Lower leg skin (tissue), 4 donors: ENCODE measurements at places on chromosomes 4 and X.
A peak's percentile ranks its signal among the peaks of the same experiment; 100 is the strongest.

DNA sequence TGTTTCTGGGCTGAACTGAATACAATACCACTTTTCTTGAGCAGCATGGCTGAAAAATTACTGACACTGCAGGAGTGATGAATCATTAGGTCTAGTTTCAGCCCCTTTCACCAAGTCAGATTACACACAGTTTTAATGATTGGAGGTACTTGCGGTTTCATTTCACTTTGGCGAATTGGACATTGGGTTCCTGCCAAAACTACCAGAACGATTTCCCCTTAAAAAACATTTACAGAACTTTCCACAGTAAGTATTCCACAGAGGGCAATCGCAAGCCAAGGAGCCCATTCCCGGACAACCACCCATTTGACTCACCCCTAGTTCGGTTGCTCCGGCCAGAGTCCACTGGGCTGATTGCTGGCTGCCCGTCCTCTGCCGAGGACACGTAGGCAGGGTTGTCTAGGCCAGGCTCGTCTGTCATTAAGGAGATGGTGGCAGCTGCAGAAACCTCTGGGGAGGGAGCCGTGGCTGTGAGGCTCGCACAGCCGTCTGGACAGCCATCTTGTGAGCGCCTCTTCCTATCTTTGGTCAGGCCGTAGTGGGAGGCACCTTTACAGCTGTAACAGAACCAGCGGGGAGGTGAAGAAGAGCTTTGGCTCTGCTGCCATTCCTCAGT, 83.5 kb downstream of the LNX1 start:
- no peak for DNase-seq

DNA sequence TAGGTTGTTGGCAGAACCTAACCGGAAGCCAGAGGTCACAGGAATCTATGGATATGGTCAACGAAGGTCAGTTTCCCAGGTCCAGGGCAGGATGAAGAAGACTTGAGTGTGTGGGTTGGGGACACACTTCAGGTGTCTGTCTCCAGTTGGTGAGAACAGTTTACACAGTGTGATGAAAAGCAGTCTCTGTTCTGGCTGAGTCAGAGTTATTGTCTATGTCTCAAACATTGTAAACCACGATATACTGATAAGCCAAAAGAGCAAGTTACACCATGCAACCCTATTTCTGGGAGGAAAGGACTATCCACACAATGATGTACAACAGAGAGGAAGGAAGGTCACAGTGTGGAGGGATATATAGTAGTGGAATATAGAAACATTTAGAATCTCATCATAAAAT, 187.1 kb upstream of the C1QTNF7 start:
- DNase-seq: no peak

DNA sequence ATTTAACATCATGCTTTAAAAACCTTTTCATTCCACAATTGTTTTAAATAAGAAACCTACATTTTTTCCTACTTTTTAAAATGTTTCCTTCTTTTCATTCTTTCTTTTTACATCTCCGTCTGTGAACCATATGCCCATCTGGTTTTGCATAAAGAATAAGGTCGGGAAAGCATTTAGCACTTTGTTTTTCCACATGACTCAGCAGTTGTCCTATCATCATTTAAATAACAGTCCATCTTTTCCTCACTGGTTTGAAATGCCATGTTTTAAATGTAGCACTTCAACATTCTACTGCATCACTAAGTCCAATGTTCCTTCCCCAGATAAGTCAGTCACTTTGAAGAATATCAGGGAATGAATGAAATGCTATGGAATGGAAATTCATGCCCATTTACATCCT, 128.4 kb downstream of the SH3RF1 start:
- no peak for DNase-seq

GRCh38 chr4:139514382-139515059, 41.5 kb downstream of the SETD7 start:
- DNase-seq: no peak

- no peak for DNase-seq
Measured at GRCh38 chrX:2387614-2388239, 113.0 kb downstream of the DHRSX start.

- DNase-seq: no peak
Measured at GRCh38 chr4:120703908-120704307, 218.6 kb downstream of the PRDM5 start.

DNA sequence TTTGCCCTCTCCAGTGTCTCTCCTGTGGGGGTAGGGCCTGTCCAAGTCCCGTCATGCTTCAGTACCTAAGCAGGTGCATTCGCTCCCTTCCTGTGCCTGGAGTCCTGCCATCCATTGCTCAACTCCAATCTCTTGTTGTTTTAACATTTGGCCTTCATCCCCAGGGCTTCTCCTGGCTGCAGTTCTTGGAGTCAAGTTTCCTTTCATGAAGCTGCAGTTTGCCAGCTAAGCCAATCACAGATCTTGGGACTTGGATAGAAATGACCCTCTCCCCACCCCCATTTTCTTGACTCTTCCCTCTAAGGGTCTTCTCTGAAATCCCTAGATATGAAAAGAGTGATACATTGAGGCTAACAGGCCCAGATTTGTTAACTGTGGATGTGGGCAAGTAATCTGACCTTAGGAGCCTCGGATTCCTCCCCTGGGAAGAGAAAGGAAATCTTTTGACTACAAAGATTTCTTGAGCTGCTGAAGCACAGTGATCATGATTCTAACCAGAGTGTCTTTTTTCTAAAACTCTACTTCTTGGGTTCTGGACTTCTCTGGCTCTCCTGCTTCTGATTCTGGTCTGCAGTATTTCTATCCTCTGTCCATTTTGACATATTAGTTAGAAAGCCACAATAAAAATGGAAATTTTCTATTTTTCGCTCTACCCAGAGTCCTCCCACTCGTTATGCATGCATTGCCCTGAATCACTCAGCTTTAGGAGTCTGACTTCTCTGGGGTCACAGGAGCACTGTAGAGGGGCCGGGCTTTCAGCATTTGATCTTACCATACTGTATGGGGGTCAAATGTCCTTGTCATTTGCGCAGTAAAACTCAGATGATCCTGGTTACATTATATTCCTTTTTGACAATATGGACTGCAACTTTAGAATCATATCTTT, 61.0 kb downstream of the CHRNA9 start:
- peak; percentile 67 for DNase-seq

GRCh38 chr4:5322321-5322720, 271.0 kb downstream of the STK32B start:
- no peak for DNase-seq

DNA sequence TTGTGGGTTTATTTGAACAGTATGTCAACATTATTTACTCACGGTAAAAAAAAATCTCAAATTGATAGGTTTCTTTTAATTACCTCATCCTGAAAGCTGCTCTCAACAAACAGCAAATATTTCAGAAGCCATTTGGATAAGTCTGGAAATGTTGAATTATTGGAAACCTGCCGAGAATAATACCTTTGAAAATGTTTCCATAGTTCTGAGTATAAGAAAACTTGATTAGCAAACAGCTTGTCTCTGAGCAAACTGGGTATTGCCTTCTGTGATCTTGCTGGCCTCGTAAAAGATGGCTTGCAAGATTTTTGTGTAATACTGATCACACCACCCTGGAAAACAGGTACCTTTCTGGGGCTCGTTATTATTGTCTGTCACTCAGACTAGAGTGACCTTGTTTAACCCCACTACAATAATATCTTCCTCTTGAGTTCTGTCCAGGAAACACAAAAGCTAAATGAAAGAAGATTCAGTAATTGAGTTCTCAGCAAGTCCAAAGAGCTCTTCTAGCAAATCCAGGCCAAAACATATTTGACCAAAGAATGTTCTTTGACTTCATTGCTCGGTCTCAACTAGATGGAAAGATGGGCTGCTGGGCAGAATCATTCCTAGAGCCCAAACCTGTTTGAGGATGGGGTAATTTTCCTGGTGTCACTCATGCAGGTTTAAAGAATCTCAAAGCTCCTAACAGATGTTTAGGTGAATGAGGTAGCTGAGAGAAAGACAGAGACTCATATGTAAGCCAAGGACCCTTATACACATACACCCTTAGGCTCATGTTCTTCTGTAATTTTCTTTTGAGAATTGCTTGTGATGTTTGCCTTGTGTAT, 255.6 kb upstream of the JADE1 start:
- no peak for DNase-seq

DNA sequence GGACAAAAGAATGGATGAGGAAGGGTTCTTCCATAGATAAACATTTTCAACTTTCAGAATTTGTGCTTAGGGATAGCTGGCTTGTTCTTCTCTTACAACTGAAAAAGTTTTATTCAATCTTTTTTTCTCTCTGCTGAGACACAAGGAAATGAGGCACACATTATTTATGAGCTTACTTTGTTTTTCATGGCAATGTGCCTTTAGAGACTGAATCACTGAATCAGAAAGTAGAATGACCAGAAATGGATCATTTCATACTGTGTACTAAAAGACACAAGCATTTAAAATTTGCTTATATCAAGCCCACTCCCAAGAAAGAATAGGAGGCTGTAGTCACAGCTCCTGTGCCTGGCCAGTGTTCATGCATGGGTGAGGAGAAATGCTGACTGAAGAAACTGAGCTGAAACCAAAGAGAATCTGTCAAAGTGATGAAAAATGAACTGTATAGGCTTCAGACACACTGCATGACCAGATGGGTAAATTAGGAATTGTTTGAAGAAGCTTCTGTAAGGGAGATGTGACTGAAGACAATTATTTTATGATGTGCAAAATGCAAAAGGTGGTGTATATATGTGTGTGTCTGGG, 413.8 kb downstream of the RAPGEF2 start:
- DNase-seq: no peak

DNA sequence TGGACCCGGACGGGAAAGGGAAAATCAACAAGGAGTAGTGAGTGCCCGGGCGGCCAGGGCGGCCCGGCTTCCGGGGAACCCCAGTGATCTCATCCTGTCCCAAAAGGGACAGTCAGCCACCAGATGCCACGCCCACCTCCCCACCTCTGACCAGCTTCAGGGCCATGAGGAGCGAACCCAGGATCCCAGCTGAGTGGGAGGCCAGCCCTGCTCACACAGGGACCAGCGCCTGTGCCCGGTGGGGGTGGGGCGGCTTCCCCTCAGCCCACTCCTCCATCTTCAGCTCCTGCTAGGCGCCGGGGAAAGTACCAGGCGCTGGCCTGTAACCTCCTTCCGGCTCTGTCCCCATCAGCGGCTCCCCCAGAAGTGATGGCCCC, 6.2 kb downstream of the MYL5 start:
- no peak for DNase-seq

GRCh38 chr4:76881375-76881774, 16.6 kb downstream of the SOWAHB start:
- no peak for DNase-seq

DNA sequence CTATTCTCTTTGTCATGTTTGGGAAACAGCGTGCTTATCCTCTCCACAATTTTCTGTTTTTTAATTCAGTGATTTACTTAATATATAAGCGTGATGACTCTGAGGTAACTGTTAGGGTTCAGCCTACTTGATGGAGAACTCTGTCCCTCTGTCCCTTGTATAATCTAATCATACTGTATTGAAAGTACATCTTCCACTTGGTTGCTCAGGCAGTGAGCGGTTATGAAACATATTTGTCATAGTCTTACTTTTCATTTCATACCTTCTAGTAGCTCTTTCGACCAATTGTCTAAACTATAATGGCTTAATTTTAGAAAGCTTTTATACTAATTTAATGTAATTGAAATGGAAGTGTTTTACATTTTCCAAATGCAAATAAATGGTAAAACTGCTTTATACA, 469.0 kb downstream of the TLL1 start:
- no peak for DNase-seq

- DNase-seq: no peak
Measured at GRCh38 chrX:129058405-129058804, 464.9 kb downstream of the SMARCA1 start.
